ENCODE measurements at places on chromosomes 4 and X.

GRCh38 chr4:40842318-40842717 is 92.6 kb downstream of the NSUN7 start:
- peak; percentile 74 for DNase-seq

DNA sequence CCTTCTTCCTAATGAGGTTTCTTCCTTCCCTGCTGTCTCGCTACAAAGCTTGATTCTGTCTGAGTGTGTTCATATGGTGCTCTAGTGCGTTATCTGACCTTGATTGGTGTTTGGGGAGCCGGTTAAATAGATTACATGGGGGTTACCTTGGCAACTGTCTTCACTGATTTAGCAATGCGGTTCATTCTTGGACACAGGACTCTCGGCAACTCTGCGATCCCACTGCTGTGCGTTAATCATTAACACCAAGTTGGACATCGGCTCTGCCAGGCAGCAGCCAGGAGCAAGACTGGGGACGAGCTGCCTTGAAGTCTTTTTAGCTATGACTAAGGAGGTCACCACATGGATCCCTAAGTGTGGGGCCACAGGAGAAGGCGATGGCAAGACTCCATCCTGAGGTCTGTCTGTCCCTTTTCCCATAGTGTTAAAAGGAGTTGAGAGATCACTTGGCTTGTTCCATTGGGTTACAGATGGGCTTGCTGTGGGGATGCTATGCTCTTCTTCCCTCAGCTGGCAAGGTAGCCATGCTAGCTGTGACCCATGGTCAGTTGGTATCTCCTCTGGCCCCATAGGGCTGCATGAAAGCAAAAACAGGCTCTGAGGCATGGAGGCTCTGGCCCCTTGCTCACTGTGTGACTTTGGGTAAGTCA is 93.4 kb upstream of the MAMLD1 start:
- DNase-seq, result peak; percentile 90

DNA sequence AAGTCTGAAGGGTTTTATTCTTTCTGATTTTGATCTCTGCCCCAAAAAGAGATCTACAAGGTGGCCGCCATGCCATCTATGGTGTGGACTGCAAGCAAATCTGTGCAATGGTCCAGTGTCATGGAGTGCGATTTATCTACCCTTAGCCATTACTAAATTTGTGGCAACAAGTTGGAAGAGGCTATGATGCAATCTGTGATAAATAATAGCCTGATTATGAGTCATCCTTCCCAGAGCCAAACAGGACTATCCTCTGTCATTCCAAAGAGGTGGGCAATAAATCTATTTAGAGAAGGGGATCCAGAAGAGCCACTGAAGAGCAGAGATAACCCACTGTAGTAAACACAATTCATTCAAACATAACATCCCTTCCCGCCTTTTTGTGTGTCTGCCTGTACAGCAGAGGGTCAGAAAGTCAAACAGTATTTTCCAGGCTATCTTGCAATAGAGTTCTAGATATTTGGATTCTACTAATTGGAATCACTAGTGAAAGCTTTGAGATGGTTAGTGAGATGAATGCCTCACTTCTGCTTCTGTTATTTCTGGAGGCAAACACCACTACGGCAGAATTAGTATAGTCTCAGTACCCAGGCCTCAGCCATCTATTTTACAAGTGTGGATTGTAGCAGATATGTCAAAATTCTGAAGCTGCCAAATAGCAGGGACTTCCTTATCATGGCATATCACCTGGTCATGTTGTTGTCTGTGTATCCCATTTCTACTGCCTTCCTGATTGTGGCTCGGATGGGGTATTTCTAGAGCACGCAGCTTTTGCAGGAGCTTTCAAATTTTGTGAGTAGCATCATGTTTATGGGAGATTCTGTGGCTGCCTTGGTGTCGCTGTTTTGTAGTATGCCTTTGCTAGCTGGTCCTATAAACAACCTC is 192.0 kb downstream of the SMIM20 start:
- DNase-seq, result peak; percentile 41

DNA sequence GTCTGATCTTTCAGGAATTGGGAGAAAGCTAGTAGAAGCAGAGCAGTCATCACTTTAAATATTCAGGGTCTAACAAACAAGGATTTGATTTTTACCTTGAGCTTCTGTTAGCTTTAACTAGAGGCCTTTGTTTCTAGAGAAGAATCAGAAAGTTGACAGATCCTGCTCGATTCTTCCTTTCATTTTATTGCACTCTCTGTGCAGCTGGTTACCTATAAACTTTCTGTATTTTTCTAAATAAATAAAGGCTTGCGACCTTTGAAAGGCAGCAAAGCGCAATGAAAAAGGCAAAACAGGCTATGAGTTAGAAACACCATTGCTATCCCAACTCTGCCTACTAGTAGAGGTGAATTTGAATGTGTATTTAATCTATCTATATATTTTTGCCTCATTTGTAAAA is 101.4 kb upstream of the NPY2R start:
- no peak for DNase-seq

GRCh38 chrX:10622197-10622596 is 1.8 kb upstream of the MID1 start:
- DNase-seq, result peak; percentile 4

DNA sequence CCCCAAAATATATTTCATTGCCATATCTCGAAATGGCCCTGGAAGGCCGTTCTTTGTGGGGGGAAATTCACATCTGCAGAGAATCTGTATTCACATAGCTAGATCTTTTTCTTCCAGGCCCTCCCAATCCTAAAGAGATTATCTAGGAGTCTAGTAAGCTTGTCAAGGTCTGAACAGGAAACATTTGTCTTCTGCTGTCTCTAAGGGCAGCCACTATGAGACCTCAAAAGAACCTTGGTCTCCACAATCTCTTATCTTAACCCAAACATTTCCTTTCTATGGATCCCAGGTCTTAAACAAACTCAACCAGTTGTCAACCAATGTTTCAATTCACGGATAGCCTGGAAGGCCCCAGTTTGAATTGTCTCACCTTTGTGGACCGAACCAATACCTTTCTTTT is 45.0 kb downstream of the CRLF2 start:
- no peak for DNase-seq

DNA sequence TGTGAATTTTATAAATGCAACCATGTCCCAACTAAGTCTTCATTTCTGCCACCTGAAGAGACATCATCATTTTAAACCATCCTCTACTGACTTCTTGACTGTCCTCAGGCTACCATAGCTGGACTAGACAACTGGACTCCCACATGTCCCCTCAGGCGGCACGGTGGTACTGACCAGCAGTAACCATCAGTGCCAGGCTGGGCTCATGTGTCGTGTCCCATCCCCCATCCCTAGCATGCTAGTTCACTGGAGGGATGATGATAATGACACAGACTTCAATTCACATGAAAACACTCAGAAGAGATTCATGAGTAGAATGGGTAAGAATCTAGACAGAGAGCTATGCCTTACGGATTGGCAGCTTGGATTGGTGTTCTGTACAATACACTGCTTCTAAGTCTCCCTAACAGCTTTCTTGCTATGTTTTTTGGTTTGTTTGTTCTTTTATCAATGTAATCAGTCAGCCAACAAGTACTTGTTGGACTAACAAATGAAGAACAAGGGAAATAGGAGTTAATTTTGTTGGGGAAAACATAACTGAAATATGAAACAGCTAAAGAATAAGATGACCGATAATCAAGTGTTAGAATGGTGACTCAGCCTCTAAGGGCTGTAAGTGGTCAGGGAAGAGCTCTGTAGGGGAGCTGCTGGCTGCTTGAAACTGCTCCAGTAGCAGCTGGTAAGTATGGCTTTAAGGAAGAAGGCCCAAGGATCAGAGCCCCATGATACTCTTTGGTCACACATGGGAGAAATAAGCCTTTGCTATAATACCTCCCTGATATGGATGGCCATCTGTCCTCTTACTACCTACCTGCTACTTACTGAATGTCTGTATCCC is 10.3 kb downstream of the ZDHHC9 start:
- DNase-seq, result peak; percentile 36

DNA sequence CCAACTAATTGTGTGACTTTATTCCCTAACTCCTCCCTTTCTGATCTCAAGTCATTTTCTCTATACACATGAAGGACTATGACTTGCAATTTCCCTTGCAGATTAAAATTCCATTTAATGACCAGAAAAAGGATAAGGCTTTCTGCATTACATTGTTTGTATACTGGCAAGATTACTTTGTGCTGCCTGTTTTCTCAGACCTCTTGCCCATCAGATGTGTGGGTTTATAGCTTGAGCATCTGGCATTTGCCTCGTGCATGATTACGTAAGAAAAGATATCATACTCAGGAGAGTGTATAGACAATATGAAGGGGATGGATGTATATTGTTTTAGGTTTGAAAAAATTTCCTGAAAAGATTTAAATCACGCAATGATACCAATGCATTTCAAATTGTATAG is 593.8 kb upstream of the SLIT2 start:
- DNase-seq, result no peak

DNA sequence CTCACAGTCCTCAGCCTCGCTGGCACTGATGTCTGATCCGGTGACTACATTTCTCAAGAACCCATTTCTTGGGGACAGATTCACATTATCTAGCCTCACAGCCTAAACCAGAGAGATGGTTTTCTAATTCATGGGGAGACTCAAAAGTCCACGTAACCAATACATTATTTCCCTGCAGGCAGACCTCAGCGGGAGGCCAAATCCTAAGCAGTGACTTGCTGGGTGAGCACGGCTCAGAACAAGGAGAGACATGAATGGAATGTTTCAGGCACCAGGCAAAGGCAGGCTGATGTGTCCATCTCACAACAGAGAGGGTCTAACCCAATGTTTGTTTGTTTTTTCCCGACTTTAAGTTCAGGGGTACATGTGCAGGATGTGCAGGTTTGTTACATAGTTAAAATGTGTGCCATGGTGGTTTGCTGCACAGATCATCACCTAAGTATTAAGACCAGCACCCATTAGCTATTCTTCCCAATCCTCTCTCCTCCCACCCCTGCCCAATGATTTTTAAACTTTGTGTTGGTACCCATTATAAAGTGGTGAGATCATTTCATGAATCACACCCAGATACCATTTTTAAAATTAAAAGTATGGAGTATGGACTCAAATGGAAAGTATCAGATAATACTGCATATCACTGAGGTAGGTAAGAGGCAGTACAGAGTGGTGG is 53.3 kb downstream of the SCD5 start:
- DNase-seq, result no peak

- DNase-seq, result peak; percentile 85
Observed at GRCh38 chr4:165874791-165875371, 1.8 kb downstream of the TLL1 start.

DNA sequence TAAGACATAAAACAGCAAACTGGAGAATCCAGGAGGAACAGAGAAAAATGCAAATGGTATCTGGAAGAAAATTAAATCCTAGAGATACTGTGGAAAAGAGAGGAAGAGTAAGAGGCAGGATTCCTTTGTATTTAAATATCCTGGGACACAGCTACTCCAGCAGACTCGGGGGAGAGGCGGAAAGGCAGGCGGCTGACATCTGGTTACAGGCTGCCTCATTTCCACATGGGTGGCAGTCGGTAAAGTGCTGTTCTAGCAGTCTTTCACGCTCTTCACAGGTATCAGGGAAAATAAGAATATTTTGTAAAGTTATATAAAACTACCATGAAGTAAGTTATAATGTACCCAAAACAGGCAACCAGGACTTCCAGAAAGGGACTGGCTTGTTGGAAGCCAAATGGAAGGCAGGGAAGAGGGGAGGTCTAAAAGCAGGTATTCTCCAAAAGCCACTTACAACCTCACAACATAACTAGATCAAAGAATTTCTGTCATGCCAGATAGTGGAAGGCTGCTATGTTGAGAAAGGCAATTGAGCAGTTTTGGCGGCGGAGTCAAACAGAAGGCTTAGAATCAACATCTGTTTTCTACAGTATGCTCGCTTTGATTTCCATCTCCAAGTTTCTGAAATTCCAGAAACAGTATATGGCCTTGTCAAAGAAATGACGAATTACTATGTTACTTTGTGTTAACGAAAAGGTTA is 1.3 kb upstream of the TIGD2 start:
- no peak for DNase-seq

DNA sequence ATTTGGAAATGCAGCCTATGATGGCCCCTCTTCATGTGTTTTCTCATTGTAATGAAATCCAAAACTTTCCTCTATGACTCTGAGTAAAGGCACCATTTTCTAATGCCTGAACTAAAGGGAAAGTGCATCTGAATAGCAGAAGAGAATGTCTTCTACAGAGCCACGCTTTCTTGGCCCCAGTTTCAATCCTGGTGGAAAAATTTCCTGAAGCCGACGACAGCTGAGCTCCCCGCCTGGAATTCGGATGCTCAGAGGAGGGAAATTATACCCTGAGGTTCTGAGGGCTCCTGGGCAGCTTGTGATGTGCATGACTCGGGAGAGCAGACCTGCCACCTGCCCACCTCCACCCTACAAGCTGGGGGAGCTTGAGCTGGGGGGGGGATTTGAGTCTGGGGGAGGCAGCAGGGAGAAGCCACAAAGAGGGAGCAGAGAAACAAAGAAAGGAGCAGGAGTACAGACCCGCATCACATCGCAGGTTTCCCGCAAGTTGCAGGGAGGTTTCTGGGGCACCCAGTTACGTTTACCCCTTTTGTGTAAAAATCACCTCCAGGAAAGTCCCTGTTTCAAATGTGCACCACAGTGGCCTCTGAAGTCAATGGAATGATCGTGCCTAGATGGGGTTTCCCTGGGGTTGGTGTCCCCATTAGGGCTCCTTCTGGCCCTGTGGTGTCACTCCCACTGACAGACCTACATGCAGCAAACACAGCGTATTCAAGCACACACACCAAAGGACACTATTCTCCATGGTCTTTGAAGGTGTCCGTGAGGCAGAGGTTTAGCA is 145.6 kb upstream of the RBPJ start:
- no peak for DNase-seq

DNA sequence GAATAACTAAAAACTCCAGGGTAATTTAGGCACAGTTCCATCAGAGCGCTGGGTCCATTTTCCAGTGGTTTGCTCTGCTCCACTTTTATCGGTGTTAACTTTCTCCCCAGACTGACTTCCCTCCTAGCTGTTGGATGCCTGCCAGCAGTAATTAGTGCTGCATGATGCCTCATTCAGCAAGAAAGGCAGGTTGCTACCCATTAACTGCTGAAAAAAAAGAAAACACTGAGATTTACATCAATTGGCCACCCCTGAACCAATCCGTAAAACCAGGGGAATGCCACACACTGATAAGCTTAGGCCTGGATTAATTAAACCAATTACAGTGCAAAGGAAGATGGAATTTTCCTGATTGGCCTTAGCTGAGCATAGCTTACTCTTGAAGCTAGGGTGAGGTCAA is 182.4 kb upstream of the CXXC4 start:
- DNase-seq, result no peak

GRCh38 chr4:88969271-88969670 is 87.7 kb downstream of the FAM13A start:
- peak; percentile 14 for DNase-seq
